ENCODE measurements at places on chromosomes 7 and 10.

GRCh38 chr7:151245360-151246101 lies 3.0 kb downstream of the SMARCD3 start:
- peak; percentile 21 for DNase-seq

- DNase-seq, result no peak
These were observed 6.5 kb downstream of the MGAM start for GRCh38 chr7:142002179-142002578.

DNA sequence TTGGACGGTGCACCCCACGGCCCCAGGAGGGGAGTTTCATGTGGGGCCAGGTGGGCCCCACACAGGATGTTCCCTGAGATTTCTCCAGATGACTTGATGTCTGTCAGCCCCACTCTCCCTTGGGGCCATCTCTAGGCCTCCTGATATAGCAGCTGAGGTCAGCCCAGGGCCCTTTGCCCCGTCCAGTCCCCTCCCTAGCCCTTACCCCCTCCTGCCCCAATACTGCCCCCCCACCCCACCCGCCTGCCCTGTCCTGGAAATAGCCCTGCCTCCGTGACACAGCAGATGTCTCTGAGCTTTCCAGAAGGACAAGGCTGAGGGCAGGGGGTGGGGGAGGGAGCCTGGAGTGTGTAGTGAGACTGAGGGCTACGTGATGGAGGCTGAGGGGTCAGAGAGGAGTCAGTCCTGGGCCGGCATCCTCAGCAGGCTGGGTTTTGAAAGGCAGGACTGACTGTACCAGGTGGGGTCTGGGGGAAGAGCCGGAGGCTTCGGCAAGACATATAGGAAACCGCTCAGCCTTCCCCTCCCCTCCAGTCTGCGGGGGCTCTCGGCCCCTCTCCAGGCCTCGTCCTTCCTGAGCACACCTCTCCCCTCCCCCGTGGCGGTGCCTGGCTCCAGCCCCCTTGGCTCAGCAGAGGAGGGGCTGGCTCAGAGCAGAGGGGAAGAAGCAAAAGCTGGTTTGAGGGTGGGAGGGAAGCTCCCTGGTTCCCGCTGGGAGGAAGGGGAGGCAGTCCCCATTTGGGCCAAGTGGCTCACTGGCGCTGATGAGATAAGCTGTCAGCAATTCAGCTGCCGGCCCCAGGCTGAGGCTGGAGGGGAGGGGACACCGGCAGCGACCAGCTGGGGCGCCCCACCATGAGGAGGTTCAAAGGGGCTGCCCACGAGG lies 2.0 kb downstream of the FLNC start:
- no peak for DNase-seq

GRCh38 chr10:103197903-103198302 lies 4.8 kb upstream of the NT5C2 start:
- DNase-seq, result no peak

- DNase-seq, result no peak
These were observed 27.7 kb upstream of the MYH16 start for GRCh38 chr7:99244939-99245338.

GRCh38 chr10:51301644-51302043 lies 227.4 kb downstream of the PRKG1 start:
- DNase-seq, result no peak

- no peak for DNase-seq
These were observed 64.3 kb downstream of the ZNF22 start for GRCh38 chr10:45064998-45065397.

DNA sequence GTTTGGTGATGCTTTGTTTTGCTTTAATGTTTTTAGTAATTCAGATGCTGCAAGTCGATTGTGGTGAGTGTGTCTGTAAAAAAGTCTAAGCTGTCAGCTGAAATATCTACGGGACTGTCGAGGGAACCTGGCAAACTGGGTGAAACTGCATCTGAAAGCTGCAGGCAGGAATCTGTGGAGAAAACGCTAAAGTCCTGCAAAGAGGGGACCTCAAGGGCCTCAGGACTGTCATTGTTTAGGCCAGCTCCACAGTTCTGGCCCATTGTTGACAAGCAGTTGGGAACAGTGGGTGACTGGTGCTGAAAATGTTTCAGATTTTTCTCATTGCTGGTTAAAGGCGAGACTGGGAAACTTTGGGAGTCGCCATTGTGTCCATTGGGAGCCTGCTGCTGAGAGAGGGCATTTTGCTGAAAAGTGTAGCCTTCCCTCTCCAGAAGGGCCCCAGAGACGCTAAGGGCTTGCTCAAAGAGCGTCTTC lies 1.8 kb downstream of the HOXA2 start:
- DNase-seq, result no peak

DNA sequence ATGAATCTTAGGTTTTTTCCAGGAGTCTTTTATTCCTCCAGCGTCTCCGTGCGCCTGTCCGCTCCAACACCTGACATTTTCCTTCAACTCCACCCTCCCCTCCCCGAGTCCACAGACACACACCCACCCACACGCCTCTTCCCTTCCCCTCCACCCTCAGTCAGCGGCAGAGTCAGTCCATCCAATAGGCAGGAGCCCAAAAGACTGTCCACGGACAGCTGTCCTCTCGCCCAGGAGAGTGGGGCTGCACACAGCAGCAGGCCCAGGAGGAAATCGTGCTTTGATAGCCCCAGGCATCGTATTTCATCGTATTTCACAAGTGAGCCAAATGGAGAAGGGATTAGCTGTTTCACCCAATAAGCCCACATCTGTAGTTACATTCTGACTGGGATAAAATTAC lies 285.1 kb downstream of the ZEB1 start:
- no peak for DNase-seq

DNA sequence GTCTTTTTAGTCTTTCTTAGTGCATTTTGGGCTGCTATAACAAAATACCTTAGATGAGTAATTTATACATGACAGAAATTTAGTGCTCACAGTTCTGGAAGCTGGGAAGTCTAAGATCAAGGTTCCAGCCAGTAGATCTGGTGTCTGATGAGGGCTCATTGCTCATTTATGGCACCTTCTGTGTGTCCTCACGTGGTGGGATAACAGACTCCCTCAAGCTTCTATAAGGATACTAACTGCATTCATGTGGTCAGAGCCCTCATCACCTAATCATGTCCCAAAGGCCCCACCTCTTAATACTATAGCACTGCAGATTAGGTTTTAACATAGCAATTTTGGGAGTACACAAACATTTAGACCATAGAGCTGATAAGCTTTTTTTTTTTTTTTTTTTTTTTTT lies 80.4 kb downstream of the ZNRF2 start:
- DNase-seq, result no peak

- no peak for DNase-seq
These were observed 124.7 kb downstream of the CFAP58 start for GRCh38 chr10:104478380-104478779.

DNA sequence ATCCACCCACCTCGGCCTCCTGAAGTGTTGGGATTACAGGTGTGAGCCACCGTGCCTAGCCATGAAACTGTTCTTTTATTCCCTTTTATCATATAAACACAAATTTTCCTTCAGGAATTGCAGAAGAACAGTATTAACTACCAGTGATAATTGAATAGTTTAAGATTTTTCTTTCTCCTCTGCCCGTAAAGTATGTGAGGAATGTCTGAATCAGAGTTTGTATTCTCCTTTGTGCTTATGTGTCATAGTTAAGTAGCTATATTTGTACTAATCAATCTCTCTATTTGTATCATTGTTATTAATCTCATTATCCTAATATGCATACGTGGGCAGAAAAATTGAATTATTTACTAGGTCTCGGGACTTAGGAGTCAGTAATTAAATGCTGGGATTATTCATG lies 83.6 kb downstream of the ZNF277 start:
- DNase-seq, result no peak

GRCh38 chr10:21427804-21428481 lies 97.5 kb downstream of the SKIDA1 start:
- no peak for DNase-seq

DNA sequence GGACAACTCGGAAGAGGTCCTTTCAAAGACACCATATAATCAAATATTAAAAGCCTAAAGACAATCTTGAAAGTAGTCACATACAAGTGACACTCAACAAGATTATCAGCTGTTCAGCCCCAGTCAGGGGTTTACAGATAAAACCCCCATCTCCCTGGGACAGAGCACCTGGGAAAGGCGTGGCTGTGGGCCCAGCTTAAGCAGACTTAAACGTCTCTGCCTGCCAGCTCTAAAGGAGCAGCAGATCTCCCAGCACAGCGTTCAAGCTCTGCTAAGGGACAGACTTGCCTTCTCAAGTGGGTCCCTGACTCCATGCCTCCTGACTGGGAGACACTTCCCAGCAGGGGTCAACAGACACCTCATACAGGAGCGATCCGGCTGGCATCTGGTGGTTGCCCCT lies 18.0 kb downstream of the CDCA7L start:
- no peak for DNase-seq

GRCh38 chr10:89373916-89374711 lies 3.7 kb upstream of the IFIT1B start:
- DNase-seq, result peak; percentile 39

GRCh38 chr7:101973130-101973529 lies 155.7 kb downstream of the CUX1 start:
- no peak for DNase-seq

GRCh38 chr10:29482591-29483431 lies 152.0 kb downstream of the SVIL start:
- no peak for DNase-seq

DNA sequence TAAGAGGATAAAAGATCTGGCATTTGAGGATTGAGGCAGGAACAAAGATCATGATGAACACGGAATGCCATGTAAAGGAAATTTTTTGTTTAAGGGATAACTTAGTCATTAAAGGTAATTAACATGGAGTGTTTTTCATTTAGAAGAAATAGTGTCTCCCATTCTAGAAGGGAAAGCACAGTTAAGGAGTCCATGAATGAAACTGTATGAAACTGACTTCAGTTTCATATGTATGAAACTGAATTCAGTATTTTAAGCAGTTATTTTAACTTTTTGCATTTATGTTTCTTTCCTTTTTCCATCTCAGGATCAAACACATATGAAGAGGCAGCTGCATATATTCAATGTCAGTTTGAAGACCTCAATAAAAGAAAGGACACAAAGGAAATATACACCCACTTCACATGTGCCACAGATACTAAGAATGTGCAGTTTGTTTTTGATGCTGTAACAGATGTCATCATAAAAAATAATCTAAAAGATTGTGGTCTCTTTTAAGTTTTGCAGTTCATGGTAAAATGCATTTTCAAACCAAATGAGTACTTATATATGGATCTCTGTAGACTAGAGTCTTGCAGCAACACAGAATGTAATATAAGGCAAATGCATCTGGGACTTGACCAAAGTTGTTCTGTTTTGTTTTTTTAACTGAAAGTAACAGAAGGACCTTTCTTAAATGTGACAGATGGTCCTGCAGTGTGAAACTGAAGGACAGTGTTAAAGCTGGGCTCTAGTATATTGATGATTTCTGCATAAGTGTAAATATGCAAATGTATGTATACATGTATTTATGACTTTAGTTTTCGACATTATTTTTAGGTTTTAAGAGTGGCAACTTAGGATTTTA lies 82.6 kb downstream of the GNAI1 start:
- DNase-seq, result no peak

GRCh38 chr10:52951824-52952223 lies 179.2 kb upstream of the MBL2 start:
- no peak for DNase-seq

DNA sequence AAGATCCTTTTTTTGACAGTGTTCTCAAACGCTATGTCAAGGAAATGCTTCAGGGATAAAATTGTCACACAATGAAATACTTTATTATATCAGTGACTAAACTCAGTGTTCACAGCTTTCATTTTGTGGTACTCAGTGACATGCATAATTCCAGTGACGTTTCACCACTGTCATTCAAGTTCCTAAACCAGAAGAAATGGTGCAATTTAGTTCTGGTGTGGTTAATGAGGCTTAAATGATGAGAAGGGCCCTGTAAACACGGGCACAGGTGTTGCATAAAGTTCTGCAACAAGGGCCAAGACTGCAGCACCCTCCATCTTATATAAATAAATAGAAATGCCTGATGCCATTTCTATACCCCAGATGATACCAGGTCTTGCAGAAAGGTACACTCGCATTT lies 1247.1 kb downstream of the GATA3 start:
- no peak for DNase-seq

GRCh38 chr7:133886086-133886485 lies 241.1 kb upstream of the LRGUK start:
- DNase-seq, result no peak

GRCh38 chr7:149826344-149827088 lies 11.7 kb upstream of the ZNF862 start:
- DNase-seq, result no peak

GRCh38 chr10:112954974-112955581 lies 5.0 kb downstream of the TCF7L2 start:
- no peak for DNase-seq

DNA sequence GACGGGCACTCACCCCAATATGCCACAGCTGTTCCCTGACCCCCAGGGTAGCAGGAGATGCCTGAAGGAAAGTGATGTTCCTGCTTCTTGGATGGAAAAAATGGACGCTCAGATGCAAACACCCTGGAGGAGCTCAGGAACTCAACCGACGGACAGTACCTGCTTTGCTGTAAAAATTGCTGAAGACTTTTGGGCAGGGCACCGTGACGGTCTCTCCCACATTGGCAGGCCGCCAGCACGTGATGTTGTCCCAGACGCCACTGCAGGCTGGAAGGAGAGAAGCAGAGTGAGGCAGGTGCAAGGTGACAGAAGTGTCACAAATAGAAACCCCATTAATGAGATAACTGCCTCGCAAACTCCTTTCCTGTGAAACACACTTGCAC lies 35.0 kb downstream of the VIPR2 start:
- DNase-seq, result no peak

GRCh38 chr7:39152701-39153100 lies 175.0 kb downstream of the POU6F2 start:
- no peak for DNase-seq

GRCh38 chr7:116426428-116427156 lies 72.9 kb upstream of the CAV2 start:
- no peak for DNase-seq

DNA sequence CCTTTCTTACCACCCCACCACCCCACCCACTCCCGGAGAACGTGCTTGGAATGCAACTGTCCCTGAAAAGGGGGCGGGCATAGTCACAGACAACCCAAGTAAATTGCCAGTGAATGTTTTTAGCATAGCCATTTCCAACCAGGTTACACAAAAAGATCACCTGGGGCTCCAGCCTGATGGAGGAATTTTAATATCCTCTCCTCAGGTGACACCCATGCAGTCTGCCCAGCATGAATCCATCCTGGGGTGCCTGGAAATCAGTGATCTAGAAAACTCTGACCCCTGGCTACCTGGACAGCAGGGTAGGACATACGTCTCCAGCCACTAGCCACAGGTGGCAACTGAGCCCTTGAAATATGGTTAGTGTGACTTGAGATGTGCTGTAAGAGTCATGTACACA lies 61.1 kb downstream of the SORBS1 start:
- no peak for DNase-seq

- DNase-seq, result no peak
These were observed 65.6 kb downstream of the CTTNBP2 start for GRCh38 chr7:117807676-117808075.

GRCh38 chr10:93431361-93431760 lies 50.8 kb downstream of the MYOF start:
- DNase-seq, result no peak

DNA sequence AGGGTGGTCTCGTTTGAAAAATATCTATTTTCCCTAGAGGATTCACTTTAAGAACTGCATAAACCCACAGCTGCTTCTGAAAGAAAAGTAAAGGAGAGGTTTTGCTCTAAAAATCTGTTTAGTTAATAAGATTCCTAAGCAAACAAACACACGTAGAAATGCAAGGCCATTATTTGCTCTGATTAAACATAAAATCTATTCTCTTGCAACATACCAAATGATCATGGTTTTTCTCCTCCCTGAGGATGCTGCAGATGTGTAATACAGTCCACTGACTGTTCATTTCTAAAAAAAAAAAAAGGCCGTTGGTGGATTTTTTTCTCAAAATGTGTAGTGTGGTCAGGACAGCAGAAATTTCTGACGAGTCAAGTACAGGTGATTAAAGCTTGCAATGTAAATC lies 98.6 kb downstream of the BUB3 start:
- no peak for DNase-seq

Data from COR-L47 (cell line).